ENCODE measurements at places on chromosomes 13 and 19.

DNA sequence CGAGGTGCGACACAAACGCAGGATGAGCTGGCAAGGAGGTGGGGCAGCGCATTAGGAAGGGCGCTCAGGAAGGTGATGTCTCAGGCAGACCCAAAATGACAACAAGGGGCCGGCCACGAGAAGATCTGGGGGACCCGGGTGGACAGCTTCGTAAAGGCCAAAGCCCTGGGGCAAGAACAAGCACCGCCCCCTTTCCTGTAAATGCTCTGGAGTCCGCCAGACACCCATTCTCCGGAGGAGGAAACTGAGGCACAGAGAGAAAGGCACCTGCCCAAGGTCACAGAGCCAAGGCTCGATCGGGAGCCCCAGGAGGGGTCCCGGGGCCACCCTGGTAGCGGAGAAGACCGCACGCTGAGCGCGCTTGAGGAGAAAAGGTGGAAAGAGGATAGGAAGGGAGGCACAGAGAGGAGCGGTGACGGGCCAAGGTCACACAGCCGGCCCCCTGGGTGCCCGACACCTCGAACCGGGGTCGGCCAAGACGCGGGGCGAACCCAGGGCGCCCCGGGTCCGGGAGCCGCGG, 571 bp downstream of the SAFB2 start:
- no peak for DNase-seq

GRCh38 chr13:31204592-31204991, 4.8 kb downstream of the B3GLCT start:
- DNase-seq = no peak

DNA sequence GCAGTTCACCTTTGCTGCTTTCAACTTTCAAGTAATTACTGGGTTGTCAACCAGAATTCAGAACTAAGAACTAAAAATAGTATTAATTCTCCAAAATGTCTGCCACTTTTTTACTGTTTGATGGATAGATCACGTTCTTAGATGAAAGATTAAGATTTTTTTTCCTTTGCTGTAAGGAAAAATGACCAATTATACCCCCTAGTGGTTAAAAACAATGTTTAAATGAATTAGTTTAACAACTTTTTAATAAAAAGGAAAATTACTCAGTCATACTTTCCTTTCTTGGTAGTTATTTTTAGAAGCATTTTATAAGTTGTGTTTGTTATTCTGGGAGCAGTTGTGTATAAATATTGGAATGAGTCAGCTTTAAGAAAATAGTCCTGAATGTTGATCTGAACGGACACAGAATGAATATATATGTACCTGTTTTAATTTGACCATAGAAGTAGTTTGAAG, 4.6 kb downstream of the TM9SF2 start:
- DNase-seq = no peak

GRCh38 chr19:39502640-39503417, 4.1 kb downstream of the DLL3 start:
- DNase-seq = no peak

GRCh38 chr19:46000491-46001246, 5.4 kb downstream of the CCDC61 start:
- no peak for DNase-seq

DNA sequence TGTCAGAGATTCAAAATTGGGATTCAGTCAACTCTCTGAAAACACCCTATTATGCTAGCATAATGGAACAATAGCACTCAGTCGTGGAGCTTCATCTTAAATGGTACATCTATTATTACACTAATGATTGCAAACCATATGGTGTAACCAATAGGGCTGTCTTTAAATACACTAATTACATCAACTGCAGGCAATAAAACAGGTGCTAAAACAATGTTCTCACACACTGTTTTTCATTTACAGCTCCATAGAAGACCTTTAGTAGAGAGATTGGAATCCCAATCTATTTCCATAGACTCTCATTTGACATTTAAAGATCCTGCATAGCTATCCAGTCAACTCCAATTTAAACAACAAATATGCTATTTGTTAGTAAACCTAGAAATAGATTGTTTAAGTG, 1917.4 kb downstream of the OLFM4 start:
- DNase-seq = no peak

- no peak for DNase-seq
Measured at GRCh38 chr13:37211487-37211886, 106.0 kb upstream of the CSNK1A1L start.
